ENCODE measurements at places on chromosomes 2 and 18. TPM values are rescaled to one million over a fixed set of nuclear protein-coding genes. Genes with fewer than 3 reads are reported as not detected.

The GNAL gene
- 1.2 TPM for polyA plus RNA-seq

The CPLX4 gene
- polyA plus RNA-seq = not detected

The VWA3B gene
- polyA plus RNA-seq = not detected

The MSTN gene
- 0.10 TPM for polyA plus RNA-seq

The AQP12B gene
- not detected for polyA plus RNA-seq

The C2orf72 gene
- polyA plus RNA-seq = 0.46 TPM

The GDF7 gene
- 0.09 TPM for polyA plus RNA-seq

The CTAGE1 gene
- not detected for polyA plus RNA-seq

The FSHR gene
- not detected for polyA plus RNA-seq

The SLC40A1 gene
- polyA plus RNA-seq = 14.9 TPM

The GPBAR1 gene
- polyA plus RNA-seq = 75.3 TPM

The SCN1A gene
- 0.01 TPM for polyA plus RNA-seq

The LOXL3 gene
- polyA plus RNA-seq = 0.78 TPM

The PIEZO2 gene
- polyA plus RNA-seq = 0.91 TPM

The SP140L gene
- 10.5 TPM for polyA plus RNA-seq

The TEX51 gene
- not detected for polyA plus RNA-seq

The NCKAP1 gene
- 56.8 TPM for polyA plus RNA-seq

The EGR4 gene
- not detected for polyA plus RNA-seq

The BCL11A gene
- not detected for polyA plus RNA-seq

The TNFRSF11A gene
- polyA plus RNA-seq = 1.00 TPM

The IGFBP2 gene
- 428 TPM for polyA plus RNA-seq

The UPP2 gene
- polyA plus RNA-seq = 0.22 TPM

The NOP58 gene
- polyA plus RNA-seq = 56.9 TPM

The IL36B gene
- polyA plus RNA-seq = not detected

The EPB41L3 gene
- 56.3 TPM for polyA plus RNA-seq

The TRIM43 gene
- not detected for polyA plus RNA-seq

The HK2 gene
- polyA plus RNA-seq = 11.8 TPM

The ERFE gene
- polyA plus RNA-seq = 0.41 TPM

The CD8B2 gene
- polyA plus RNA-seq = not detected

The RDH14 gene
- 15.9 TPM for polyA plus RNA-seq

The B4GALT6 gene
- 1.9 TPM for polyA plus RNA-seq

The SERPINB11 gene
- not detected for polyA plus RNA-seq

The FBXO48 gene
- polyA plus RNA-seq = 0.44 TPM

The KCNJ13 gene
- polyA plus RNA-seq = 0.15 TPM

The GKN1 gene
- 105 TPM for polyA plus RNA-seq

The SCYGR6 gene
- polyA plus RNA-seq = not detected

The FSIP2 gene
- 0.21 TPM for polyA plus RNA-seq

The CENPA gene
- polyA plus RNA-seq = 0.18 TPM

The CMPK2 gene
- polyA plus RNA-seq = 4.2 TPM

The TUBA4B gene
- polyA plus RNA-seq = not detected

The GPR17 gene
- polyA plus RNA-seq = 0.10 TPM

The POTEF gene
- polyA plus RNA-seq = not detected

The RAB6D gene
- polyA plus RNA-seq = 0.03 TPM

The ALPG gene
- polyA plus RNA-seq = not detected

The HAAO gene
- polyA plus RNA-seq = 10.9 TPM

The RNF125 gene
- polyA plus RNA-seq = 9.6 TPM

The LCT gene
- polyA plus RNA-seq = 0.02 TPM

The DPYSL5 gene
- 0.06 TPM for polyA plus RNA-seq

The GLI2 gene
- 0.42 TPM for polyA plus RNA-seq

The ID2 gene
- polyA plus RNA-seq = 398 TPM

The NGEF gene
- 0.11 TPM for polyA plus RNA-seq

The SRBD1 gene
- 4.7 TPM for polyA plus RNA-seq

The TTN gene
- 0.18 TPM for polyA plus RNA-seq

The POLE4 gene
- polyA plus RNA-seq = 79.0 TPM

The MAPRE2 gene
- polyA plus RNA-seq = 17.1 TPM

The MAPK4 gene
- 0.15 TPM for polyA plus RNA-seq

The ANKZF1 gene
- polyA plus RNA-seq = 15.7 TPM

The PDE1A gene
- 4.9 TPM for polyA plus RNA-seq
